ENCODE measurements at places on chromosomes 7 and 10. TPM values are rescaled to one million over a fixed set of nuclear protein-coding genes. Genes with fewer than 3 reads are reported as not detected.
A peak's percentile ranks its signal among the peaks of the same experiment; 100 is the strongest.

THSD7A gene
- 10.1 TPM for total RNA-seq

HECW1 gene
- total RNA-seq, result not detected

INHBA gene
- total RNA-seq, result 41.5 TPM

- DNase-seq, result no peak
- H3K27me3 ChIP-seq, result no peaks in the 10 kb centered on the region
Measured at GRCh38 chr10:124077208-124077993, 16.0 kb downstream of the CHST15 start.

DNA sequence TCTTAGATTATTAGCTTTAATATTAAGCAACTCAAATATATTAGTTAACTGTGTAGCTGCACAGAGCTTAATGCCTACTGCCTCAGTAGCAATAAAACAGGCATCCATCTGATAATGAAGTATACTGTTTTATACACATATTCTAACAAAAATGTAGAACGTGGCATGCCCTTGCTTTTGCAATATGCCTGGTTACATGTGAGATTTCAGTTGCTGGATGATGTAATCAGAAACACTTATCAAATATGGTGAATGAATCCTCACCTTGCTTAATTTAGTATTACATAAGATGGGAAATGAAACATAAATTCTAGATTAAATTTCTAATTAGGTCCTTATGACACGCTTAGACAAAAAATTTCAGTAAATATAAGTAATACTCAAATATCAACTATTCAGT, 8.0 kb downstream of the DNAJC1 start:
- no peak overlapping the region for H3K4me3 ChIP-seq
- peaks cover 3% of the 10 kb centered on the region for H3K4me1 ChIP-seq
- DNase-seq, result no peak
- H3K27me3 ChIP-seq, result no peaks in the 10 kb centered on the region
- no peak overlapping the region for H3K27ac ChIP-seq

DNA sequence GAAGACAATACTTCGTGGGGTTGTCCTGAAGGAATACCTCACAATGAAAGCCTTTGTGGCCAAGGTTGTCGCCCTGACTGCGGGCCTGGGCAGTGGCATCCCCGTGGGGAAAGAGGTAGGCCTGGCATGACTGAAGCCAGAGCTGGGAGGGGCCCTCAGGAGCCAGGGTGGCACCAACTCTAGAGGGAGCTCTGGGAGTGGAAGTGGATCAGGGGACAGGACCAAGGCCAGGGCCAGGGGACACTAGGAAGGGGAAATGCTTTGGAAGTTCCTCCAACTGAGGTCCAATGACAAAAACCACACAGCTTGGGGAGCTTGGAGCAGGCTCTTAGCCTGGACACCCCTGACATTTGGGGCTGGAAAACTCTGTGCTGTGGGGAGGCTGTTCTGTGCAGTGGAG, 5.8 kb downstream of the CLCN1 start:
- H3K36me3 ChIP-seq, result no peaks in the 10 kb centered on the region
- H3K4me3 ChIP-seq, result no peak overlapping the region
- H3K27ac ChIP-seq, result no peak overlapping the region

- H3K4me1 ChIP-seq, result no peaks in the 10 kb centered on the region
- no peak overlapping the region for H3K4me3 ChIP-seq
- H3K27me3 ChIP-seq, result no peaks in the 10 kb centered on the region
- no peak overlapping the region for H3K27ac ChIP-seq
- peak; percentile 53 for DNase-seq
Measured at GRCh38 chr7:157702311-157703023, 365.7 kb downstream of the DNAJB6 start.

DNA sequence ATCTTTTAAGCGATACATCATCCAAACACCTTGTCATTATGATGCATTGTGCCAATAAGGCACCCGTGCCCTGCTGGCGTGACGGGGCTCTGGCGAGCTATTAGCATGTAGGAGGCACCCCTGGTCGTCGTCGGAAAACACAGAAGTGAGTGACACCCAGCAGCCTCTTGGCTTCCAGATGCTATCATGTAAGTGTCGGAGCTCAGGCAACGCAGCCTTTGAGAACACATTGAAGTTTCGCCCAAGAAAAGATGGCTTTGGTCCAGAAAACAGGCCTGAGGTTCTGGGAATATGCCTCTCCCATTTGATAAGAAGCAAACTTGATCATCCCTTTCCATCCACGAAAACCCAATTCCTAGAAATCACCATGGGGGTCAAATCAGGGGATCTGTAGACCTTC, 555.3 kb downstream of the GALNT17 start:
- H3K4me1 ChIP-seq, result no peaks in the 10 kb centered on the region
- no peak for DNase-seq
- H3K27ac ChIP-seq, result no peak overlapping the region
- H3K36me3 ChIP-seq, result no peaks in the 10 kb centered on the region

DNA sequence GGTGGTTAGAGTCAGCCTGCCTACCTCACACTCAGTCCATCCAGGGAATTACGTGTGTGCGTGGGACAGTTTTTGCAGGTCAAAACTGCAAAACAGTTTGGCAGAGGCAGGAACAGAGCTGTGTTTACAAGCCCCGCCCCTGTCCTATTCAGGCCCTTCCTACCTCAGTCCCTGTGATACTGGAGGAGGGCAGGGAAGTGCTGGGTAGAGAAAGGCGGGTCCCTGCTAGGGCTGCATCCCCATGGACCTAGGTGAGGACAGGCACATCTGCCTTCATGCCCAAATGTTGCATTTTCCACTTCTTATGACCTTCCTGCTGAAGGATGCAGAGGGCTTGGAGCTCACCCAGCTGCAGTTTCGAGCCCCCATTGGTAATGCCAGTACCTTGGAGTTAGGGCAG, 25.1 kb downstream of the SBDS start:
- no peak for DNase-seq
- no peak overlapping the region for H3K27ac ChIP-seq
- no peaks in the 10 kb centered on the region for H3K4me1 ChIP-seq
- no peaks in the 10 kb centered on the region for H3K27me3 ChIP-seq

- H3K27me3 ChIP-seq, result no peaks in the 10 kb centered on the region
- no peaks in the 10 kb centered on the region for H3K4me1 ChIP-seq
- H3K4me3 ChIP-seq, result no peak overlapping the region
- no peaks in the 10 kb centered on the region for H3K36me3 ChIP-seq
- H3K27ac ChIP-seq, result no peak overlapping the region
Measured at GRCh38 chr7:82669141-82669540, 225.6 kb upstream of the CACNA2D1 start.

GRCh38 chr7:45957721-45958120, 36.6 kb upstream of the IGFBP3 start:
- no peak overlapping the region for H3K27ac ChIP-seq
- no peaks in the 10 kb centered on the region for H3K27me3 ChIP-seq
- H3K4me1 ChIP-seq, result no peaks in the 10 kb centered on the region
- no peak overlapping the region for H3K4me3 ChIP-seq

Measured in ascending aorta (tissue), 2 donors.